Regular cardiac myocyte (primary cell): ENCODE measurements at places on chromosomes 7 and 10. TPM values are rescaled to one million over a fixed set of nuclear protein-coding genes. Genes with fewer than 3 reads are reported as not detected.

The NPTX2 gene
- total RNA-seq = 2.9 and 5.4 TPM in 2 replicates

The ABCB1 gene
- total RNA-seq = 1.2 and 2.0 TPM in 2 replicates

The MAT1A gene
- not detected in 2 replicates for total RNA-seq

The TMEM270 gene
- total RNA-seq = not detected in 2 replicates

The CCDC136 gene
- total RNA-seq = 2.9 and 7.6 TPM in 2 replicates

The CUL2 gene
- total RNA-seq = 25.9 and 36.2 TPM in 2 replicates

The LRRD1 gene
- under 0.01 TPM in 2 replicates for total RNA-seq

The ZCWPW1 gene
- 1.7 and 1.9 TPM in 2 replicates for total RNA-seq

The SUN3 gene
- total RNA-seq = not detected in 2 replicates

The IL2RA gene
- not detected in 2 replicates for total RNA-seq

The RET gene
- total RNA-seq = 0.28 and 0.58 TPM in 2 replicates

The PNLIPRP3 gene
- total RNA-seq = not detected in 2 replicates

The TLX1 gene
- not detected in 2 replicates for total RNA-seq

The MEPCE gene
- 16.3 and 26.6 TPM in 2 replicates for total RNA-seq
